Activated CD4-positive, alpha-beta T cell treated with anti-CD3 and anti-CD28 coated beads, Interleukin-2, amount 50 U/mL, for 16 hours (primary cell): ENCODE measurements at places on chromosomes 6 and 20.
A peak's percentile ranks its signal among the peaks of the same experiment; 100 is the strongest.

DNA sequence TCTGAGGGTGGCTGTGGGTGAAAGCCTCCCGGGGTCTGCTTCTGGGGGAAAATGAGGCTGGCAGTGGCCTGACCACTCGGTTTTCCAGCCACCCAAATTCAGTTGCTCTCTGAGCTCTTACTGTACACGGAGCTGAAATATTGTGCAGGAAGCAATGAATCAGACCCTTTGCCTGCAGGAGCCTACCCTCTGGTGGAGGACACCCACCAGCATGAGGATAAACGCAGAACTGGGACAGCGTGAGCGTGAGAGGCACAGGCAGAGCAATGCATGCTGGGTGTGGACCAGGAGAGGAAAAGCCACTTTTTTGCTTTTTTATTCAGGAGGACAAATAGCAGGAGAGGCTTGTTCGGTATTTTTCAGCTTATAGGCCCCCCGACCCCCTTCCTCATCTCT lies 298.0 kb downstream of the QKI start:
- no peak for DNase-seq

- DNase-seq: no peak
These were observed 90.3 kb downstream of the FOXF2 start for GRCh38 chr6:1479601-1480221.

DNA sequence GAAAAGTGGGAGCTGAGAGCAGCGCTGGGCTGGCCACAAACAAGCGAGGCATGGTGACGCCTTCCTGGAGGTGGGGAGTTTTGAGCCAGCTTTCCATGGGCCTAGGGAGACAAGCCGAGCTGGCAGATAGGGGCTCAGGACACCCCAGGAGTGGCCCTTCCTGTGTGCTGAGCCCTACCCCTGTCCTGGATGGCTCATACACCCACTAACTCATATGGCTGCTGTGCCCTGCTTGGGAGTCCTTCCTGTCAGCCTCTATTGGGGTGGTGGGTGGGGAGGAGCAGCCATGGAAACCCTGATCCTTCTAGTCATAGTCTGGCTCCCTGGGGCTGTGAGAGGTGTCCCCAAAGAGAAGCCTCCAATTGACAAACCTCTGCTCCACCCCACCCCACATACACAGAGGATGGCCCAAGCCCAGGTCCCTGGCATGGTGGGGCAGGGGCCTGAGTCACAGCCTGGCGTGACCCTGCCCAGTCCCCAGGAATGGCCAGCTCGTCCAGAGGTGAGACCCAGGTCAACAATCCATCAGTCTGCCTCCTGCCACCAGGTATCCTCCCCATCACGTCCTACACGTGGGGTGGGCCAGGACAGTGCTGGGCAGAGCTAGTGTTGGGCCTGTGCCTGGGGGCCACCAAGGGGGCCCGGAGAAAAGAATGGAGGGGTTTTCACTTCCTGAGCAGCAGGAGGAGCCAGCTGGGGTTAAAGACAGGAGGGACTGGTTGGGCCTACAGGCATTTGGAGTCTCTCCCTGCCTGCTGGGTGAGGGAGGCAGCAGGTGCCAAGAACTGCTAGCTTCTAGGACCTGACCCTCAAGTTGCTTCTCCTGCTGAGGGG lies 52.2 kb downstream of the MRPL14 start:
- no peak for DNase-seq

DNA sequence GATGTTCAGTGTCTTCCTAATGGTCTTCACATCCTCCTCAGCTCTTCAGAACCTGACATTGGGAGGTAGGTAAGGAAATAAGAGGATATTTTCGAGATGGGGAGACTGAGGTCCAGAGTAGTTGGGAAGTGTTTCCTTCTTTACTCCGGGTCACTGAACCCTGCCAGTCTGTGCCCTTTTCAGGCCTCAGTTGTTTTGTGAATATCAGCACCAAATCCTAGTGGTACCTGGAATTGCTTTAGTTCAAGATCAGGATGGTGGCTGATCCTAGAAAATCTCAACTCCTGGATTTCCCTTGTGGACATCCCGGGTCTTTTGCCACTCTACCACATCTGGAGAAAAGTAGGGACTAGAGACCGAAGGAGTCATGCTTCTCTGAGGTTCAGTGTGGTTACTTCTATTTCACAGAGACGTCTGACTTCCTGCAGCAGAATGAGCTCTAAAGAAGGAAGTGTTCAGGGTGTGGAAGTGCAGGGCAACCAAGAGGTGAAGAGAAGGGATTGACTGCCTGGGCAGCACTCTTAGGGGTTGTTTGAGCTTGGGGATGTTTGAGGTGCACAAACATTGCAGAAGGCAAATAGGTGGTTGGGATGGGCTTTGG lies 995 bp downstream of the STK4 start:
- peak; percentile 64 for DNase-seq

GRCh38 chr20:22928679-22929078 lies 106.4 kb upstream of the SSTR4 start:
- DNase-seq: no peak

DNA sequence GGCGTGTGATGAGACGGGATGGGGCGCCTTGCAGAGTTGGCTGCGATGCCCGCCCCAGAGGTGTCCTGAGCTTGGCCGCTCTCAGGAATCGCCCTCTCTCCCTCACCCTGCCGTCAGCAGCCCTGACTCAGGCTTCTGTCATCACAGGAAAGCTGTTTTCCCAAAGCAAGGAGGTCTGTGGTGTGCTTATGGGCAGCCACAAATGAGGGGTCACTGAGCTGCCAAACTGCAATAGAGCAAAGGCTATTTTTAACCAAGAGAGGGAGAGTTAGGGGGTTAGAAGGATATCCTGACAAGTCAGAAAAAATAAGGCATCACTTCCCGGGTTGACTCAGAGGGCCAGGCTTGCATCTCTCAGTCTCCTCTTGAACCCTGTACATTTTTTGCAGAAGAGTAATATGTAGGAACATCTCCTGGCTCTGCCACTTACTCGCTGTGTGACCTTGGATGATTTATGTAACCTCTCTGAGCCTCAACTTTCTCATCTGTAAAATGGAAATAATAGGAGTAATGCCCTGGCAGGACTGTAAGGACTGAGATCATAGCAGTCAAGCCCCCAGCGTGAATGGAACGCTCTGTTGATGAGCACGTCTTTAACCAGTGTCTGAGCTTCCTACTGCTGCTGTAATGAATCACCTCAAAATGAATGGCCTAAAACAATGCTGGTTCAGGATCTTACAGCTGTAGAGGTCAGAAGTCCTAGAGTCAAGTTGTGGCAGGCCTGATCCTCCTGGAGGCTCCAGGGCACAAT lies 181.9 kb downstream of the NFATC2 start:
- no peak for DNase-seq

GRCh38 chr20:36113566-36114250 lies 40.8 kb upstream of the EPB41L1 start:
- no peak for DNase-seq

GRCh38 chr6:37679539-37680476 lies 17.9 kb downstream of the MDGA1 start:
- DNase-seq: no peak

GRCh38 chr6:97067045-97067444 lies 142.5 kb downstream of the KLHL32 start:
- DNase-seq: no peak

DNA sequence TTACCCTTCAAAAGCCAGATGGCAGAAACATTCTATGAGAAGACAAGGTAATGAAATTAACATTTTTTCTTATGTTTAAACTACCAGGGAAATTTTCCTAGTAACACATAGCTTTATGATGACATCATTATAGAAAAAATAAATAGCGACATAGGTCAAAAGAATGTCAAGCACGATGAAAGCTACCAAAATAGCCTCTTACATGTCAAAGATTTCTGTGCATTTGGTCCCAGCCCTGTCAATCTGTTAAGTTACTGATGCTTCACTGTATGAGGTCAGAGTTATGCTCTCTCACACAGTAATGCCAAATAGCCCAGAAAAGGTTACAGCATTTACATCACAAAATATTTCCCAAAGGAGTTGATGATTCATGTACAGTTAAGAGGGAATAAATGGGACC lies 199.8 kb upstream of the DEFB112 start:
- no peak for DNase-seq

DNA sequence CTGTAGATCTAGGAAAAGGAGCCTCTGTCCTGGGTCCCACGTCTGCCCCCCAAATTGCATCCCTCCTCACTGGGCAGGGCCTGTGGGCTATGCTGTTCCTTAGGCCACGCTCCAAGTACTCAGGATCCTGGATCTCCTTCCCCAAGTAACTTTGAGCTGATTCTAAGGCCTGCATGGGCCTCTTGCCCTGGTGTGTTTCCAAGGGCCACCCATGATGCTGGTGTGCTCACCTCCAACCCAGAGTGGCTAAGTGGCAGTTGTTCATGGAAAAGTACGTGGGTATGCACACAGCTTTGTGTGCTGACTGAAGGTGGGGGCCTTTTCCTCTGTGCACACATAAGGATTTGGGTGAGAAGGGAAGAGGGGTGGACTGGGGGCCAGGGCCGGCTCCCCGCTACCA lies 5.3 kb downstream of the GMPR start:
- no peak for DNase-seq

GRCh38 chr6:17653198-17653882 lies 53.2 kb downstream of the FAM8A1 start:
- peak; percentile 46 for DNase-seq

DNA sequence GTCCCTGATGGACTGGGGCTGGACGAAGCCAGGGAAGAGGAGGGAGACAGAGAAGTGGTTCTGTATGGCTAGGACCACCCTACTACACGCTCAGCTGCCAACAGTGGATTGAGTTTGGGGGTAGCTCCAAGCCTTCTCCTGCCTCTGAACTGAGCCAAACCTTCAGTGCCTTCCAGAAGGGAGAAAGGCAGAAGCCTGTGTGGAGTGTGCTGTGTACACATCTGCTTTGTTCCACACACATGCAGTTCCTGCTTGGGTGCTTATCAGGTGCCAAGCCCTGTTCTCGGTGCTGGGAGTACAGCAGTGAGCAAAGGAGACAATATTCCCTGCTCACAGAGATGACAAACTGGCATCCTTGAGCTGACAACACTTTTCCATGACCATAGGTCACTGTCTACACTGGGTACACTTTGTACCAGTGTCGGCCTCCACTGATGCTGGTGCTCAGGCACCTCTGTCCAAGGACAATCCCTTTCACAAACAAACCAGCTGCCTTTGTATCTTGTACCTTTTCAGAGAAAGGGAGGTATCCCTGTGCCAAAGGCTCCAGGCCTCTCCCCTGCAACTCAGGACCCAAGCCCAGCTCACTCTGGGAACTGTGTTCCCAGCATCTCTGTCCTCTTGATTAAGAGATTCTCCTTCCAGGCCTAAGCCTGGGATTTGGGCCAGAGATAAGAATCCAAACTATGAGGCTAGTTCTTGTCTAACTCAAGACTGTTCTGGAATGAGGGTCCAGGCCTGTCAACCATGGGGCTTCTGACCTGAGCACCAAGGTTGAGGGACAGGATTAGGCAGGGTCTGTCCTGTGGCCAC lies 11.3 kb upstream of the RBCK1 start:
- DNase-seq: no peak

- DNase-seq: no peak
These were observed 306.2 kb upstream of the NT5E start for GRCh38 chr6:85143676-85144075.

- DNase-seq: peak; percentile 85
These were observed 100.9 kb downstream of the HFE start for GRCh38 chr6:26187981-26188635.

DNA sequence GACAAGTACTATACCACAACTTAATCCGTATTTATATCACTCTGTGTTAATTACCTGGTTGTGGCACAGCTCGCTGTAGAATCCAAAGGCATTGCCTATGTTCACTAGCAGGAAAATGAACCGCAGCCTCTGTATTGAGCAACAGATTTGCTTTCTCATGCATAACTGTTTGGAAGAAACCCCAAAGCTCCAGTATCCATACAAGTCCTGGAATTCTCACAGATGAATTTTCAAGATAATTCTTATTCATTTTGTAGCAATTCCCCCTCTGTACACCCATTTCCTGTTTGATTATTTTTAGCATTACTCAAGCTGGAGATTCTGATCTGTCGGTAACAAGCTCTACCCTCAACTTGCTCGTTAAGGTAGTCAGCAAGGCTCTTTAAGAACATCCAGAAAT lies 63.5 kb downstream of the STMND1 start:
- no peak for DNase-seq

DNA sequence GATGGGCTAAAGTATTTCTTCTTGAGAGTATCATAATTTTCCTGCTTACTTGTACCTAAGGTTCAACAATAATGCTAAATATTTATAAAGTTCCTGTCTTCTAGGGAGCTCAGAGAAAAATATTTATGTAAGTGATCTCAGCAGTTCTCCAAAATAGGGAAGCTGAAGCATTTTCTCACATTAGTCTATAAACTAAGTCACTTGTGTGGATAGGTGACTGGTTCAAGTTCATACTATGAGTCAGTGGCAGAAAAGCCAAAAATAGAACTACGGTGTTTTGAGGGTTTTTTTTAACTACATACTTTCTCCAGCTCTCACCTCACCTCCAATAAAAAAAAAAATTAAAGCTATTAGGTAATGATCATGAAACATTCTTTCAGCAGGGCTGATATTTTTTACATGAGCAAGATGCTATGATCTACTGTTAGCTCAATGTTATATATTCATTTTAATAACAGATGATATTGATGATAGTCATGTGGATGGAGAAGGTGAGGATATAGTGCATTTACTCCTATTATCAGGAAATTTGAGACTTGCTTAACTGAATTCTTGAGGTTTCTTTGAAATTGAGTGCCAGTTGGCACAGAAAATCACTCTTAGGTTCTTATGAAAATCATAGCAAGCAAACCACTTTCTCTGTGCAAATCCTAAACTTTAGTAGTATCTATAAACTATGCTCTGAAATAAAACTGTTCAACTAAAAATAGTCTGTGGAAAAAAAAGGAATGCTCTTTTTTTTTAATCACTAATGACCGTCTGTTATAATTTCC lies 4.1 kb upstream of the MOXD1 start:
- DNase-seq: peak; percentile 26

DNA sequence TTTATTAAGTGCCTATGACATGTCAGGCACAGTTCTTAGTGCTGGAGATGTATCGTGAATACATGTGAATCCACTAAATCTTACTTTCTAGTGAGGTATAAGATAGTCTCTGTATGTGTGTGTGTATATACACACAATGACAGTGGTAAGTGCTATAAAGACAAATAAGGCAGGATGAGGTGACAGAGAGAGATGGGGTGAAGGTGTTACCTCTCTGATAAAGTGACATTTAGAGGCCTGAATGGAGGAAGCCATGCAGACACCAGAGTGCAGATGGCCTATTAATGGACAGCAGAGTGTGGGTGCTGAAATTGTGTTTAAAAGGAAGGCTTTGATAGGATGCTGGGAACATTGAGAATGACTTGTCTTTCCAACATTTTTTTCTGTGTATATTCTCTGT lies 454.3 kb downstream of the CDC5L start:
- no peak for DNase-seq

DNA sequence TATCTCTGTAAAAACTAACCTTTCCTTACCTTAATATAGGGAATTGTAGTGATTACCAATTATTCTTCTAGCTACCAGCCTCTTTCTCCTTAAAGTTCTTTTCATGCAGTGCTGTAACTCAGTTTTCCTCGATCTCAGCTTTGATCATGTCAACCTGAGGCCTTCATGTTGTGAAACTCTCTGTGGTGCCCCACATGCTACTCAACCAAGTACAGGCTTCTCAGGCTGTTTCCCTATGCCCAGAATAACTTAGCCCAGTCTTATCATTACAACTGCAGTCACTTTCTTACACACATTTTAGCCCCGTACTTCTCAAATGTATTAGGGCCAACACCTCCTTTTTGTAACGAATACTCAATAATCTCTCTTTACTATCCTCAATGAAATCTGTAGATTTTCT lies 90.1 kb upstream of the SUPT3H start:
- DNase-seq: no peak
